ENCODE measurements at places on chromosomes 2 and 18.

DNA sequence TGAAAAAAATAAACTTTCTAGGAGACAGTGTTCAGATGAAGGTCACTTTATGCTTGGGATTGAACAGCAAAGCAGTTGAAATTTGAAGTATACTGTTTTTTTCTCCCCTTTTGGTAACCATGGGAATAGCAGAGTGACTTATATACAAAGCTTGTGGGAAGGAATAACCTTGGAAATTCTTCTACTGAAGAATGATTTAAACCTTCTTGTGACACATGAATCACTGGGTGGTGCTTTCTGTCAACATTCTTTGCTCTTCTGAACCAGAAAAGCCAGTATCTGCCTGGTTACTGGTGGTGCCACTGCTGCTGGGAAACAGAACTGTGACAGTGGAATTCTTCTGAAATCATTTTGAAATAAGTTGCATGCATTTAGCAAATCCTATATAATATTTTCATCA is 39.4 kb upstream of the RND3 start:
- peak; percentile 71 for DNase-seq

DNA sequence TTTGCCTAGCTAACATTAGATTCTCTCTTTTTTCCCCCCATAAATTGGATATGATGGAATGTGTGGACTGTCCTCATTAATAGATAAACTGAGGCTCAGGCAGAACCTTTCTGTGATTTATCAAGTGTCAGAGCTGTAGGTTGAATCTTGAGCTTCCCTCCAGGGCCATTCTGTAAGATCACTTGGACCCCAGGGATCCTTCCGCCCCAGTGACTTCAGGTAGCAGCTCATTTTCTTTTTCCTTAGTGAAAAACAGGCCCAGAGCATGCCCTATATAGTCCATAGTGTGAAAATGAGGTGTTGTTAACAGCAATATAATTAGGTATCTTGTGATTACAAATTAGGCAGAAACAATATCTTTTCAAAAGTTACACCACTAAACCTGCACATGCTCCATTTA is 269.7 kb downstream of the ZNF385B start:
- no peak for DNase-seq

GRCh38 chr2:41475959-41476358 is 571.9 kb upstream of the PKDCC start:
- no peak for DNase-seq

DNA sequence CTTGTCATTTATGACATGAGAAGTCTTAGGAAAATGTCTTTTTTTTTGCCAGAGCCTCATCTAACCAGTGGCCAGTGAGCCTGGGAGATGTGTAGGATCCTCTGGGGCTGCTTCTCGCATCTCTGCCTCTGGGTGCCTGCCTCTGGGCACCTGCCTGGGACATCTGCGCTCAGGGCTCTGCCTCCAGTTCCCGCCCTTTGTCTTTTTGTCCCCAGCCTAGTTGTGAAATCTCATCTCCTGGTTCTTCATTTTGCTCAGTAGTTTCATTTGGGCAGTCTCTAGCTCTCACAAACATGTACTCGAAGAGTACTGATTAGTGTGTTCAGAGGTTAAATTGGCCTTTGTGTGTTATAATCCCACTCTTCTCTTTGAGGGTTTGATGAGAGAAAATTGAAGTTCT is 92.0 kb downstream of the LTBP1 start:
- no peak for DNase-seq

All from astrocyte of the cerebellum (primary cell).